NCI-H69 (cell line): ENCODE measurements at places on chromosomes 1 and 21.

GRCh38 chr1:9758559-9759121, 65.1 kb downstream of the CLSTN1 start:
- no peak for DNase-seq

- no peak for DNase-seq
Observed at GRCh38 chr1:42845193-42845592, 1.2 kb upstream of the ZNF691 start.

DNA sequence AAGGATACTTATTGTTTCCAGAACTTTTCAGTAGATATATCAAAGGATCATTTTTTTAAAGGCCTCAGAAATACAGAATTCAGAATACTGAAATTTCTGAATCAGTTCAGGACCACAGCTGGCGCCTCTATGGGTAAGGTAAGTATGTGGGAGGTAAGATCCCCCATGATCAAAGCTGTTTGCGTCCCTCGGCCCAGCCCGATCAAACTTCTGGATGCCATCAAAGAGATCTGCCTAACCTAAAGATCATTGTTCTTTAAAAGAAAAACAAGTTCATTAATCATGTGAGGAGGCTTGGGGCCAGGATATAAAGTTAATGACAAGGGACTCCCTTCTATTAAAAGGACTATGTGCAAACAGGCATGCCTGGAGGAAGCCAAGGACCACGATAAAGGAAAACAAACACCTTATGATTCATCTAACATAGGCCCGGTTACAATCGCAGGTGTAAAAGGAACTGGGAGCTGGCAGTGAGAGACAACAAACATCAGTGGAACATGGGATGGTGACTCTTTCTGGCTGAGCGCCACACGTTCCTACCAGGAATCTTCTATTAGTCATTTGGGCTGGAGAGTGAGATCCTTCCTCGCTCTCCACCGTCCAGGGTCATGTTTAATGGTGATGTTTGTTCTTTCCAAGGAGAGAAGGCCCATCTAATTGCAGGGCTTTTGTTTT, 2.8 kb upstream of the BACE2 start:
- DNase-seq, result peak; percentile 79

DNA sequence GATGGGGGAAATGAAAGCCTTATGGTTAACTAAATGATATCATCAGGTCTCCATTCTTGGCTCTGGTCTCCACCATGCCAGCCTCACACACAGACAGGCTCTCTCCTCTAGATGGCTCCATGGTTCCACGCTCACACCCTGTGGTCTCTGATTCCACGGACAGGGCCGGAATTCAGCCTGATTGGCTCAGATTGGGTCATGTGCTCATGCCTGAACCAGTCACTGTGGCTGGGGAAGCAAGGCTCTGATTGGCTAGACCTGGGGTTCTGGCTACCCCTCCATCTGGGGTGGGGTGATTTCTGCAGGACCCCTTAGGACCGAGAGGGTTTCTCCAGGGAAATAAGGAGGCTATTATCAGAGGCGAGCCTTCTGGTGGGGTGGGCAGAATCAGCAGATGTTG, 277.0 kb downstream of the PTPRU start:
- DNase-seq, result peak; percentile 74

GRCh38 chr1:66172272-66172671, 361.7 kb upstream of the SGIP1 start:
- no peak for DNase-seq

- no peak for DNase-seq
Observed at GRCh38 chr1:229186373-229187056, 84.4 kb upstream of the RAB4A start.

GRCh38 chr1:22303816-22304215, 147.8 kb upstream of the ZBTB40 start:
- DNase-seq, result no peak

DNA sequence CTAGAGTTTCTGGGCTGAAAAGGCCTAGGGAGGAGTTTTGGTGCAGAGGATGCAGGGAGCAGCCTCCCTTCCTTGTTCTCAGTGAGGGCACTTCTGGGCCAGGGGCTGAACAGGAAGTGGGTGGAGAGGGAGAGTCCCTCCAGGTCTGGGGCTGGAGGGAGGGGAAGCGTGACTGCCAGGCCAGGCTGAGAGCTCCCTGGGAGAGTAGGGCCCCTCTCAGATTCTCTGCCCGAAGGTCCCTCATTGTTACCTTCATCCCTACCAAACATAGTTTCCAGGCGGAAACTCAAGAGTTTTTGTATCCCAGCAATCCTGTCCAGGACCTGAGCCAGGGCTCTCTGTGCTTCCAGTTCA, 36.8 kb downstream of the CITED4 start:
- peak; percentile 45 for DNase-seq

DNA sequence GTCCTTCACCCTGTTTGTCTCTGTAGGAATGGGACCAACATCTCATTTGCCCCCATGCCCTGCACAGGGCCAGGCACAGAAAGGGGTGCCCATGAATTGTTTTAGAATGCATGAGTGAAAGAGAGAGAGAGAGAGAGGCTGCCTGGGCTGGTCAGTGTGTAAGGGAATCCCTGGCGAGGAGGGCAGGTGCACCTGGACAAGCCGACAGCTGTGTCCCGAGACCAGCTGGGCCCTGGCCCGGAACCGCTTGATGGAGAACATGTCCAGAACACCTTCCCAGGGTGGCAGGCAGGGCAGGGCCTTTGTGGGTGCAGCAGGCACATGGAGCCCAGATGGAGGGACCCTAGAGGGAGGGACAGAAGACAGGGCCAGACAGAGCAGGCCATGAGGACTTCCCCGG, 22.7 kb downstream of the SPOCD1 start:
- DNase-seq, result no peak

GRCh38 chr1:111769517-111770146, 13.9 kb downstream of the DDX20 start:
- DNase-seq, result peak; percentile 53

GRCh38 chr1:72262735-72263134, 19.6 kb downstream of the NEGR1 start:
- no peak for DNase-seq

GRCh38 chr1:34726861-34727260, 28.0 kb upstream of the GJB5 start:
- DNase-seq, result peak; percentile 5

DNA sequence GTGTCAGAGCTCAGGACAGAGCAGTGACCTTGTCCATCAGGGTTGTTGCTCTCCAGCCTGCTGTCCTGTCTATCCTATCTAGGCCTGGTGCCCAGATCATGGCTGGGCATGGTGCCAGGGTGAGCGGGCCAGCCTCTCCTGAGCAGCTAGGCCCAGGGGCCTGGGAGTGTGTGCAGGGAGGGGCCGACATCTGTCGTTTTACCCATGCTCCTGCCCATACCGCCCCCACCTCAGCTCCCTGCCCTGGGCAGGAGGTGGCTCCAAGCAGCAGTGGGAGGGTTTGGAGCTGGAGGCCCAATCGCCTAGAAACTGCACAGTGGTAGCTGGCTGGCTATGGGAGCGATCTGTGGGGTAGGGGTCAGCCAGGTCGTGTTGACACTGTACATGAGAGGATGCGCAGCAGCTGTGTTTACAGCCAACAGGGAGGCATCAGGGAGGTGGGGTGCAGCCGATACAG, 6.5 kb downstream of the INSRR start:
- peak; percentile 100 for DNase-seq

GRCh38 chr1:180190091-180190490, 35.4 kb downstream of the QSOX1 start:
- no peak for DNase-seq
